Natural killer cell treated with Interleukin-12 subunit alpha and Interleukin-12 subunit beta and Interleukin-15 and Interleukin-18, amount 100 ng/mL, for 72 hours (primary cell): ENCODE measurements at places on chromosomes 1 and 21. TPM values are rescaled to one million over a fixed set of nuclear protein-coding genes. Genes with fewer than 3 reads are reported as not detected.
A peak's percentile ranks its signal among the peaks of the same experiment; 100 is the strongest.

GRCh38 chr1:211501711-211502400 lies 9.9 kb upstream of the RD3 start:
- no peaks in the 10 kb centered on the region for H3K4me1 ChIP-seq
- H3K4me3 ChIP-seq, result no peak overlapping the region
- no peak overlapping the region for H3K27ac ChIP-seq
- H3K27me3 ChIP-seq, result peaks cover 5% of the 10 kb centered on the region
- DNase-seq, result no peak

- no peaks in the 10 kb centered on the region for H3K27me3 ChIP-seq
- DNase-seq, result no peak
Observed at GRCh38 chr1:239233626-239234025, 152.7 kb upstream of the CHRM3 start.

DNA sequence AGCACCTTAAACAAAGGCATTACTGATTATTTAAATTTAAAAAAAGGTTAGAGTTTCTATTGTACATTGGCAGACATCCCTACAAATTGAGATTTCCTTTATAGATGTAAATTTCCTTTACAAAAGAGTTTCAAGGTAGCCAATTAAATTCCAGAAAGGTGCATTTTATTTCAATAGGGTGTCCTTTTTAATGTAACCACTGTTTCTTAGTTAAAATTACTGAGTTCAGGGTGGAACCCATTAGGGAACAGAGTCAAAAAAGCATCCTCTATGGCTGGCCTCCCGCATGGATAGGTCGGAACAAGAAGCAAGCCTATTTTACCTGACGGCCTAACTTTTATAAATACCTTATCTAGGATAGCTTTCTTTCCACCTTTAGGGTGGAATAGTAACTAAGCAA lies 24.4 kb downstream of the TCP10L start:
- no peaks in the 10 kb centered on the region for H3K4me1 ChIP-seq
- H3K27me3 ChIP-seq, result no peaks in the 10 kb centered on the region
- no peak overlapping the region for H3K4me3 ChIP-seq
- peaks cover 18% of the 10 kb centered on the region for H3K36me3 ChIP-seq
- DNase-seq, result no peak
- no peak overlapping the region for H3K27ac ChIP-seq

TAS1R1 gene
- not detected for total RNA-seq

- no peaks in the 10 kb centered on the region for H3K27me3 ChIP-seq
- H3K4me1 ChIP-seq, result no peaks in the 10 kb centered on the region
- DNase-seq, result no peak
- H3K27ac ChIP-seq, result no peak overlapping the region
Observed at GRCh38 chr1:221087919-221088318, 208.7 kb downstream of the HLX start.

IL10 gene
- 0.95 TPM for total RNA-seq

- H3K36me3 ChIP-seq, result no peaks in the 10 kb centered on the region
- H3K27ac ChIP-seq, result no peak overlapping the region
- no peak for DNase-seq
- peaks cover 10% of the 10 kb centered on the region for H3K4me1 ChIP-seq
- H3K4me3 ChIP-seq, result peak overlapping the region; percentile 34
- H3K27me3 ChIP-seq, result peaks cover 3% of the 10 kb centered on the region
Observed at GRCh38 chr1:156075162-156075561, 7.1 kb downstream of the MEX3A start.

- no peaks in the 10 kb centered on the region for H3K36me3 ChIP-seq
- H3K4me3 ChIP-seq, result no peak overlapping the region
- no peaks in the 10 kb centered on the region for H3K27me3 ChIP-seq
- no peak overlapping the region for H3K27ac ChIP-seq
Observed at GRCh38 chr1:27350663-27351540, 9.1 kb downstream of the SYTL1 start.

GRCh38 chr1:38038861-38039260 lies 7.7 kb downstream of the POU3F1 start:
- no peak for DNase-seq
- no peak overlapping the region for H3K27ac ChIP-seq
- H3K36me3 ChIP-seq, result no peaks in the 10 kb centered on the region
- no peak overlapping the region for H3K4me3 ChIP-seq
- no peaks in the 10 kb centered on the region for H3K4me1 ChIP-seq
- peaks cover 35% of the 10 kb centered on the region for H3K27me3 ChIP-seq

DNA sequence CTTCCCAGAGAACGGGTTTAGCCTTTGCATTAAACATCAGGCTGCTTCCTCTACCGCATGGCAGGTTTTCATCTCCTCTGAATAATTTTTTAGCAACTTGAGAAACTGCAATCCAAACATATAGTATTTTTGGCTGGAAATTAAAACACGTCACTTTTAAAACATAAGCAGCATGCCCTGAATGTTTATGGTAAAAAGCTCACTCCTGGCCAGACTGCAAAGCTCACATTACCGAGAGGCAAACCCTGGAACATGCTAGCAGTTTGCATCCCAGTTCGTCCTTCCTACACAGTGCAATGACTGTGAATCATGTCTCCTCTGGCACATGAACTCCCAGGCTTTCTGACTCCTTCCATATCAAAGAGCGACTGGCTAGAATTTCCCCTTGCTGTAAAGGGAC lies 312.3 kb downstream of the RRAGC start:
- DNase-seq, result no peak
- H3K4me3 ChIP-seq, result no peak overlapping the region
- H3K36me3 ChIP-seq, result no peaks in the 10 kb centered on the region
- peaks cover 26% of the 10 kb centered on the region for H3K27me3 ChIP-seq
- no peaks in the 10 kb centered on the region for H3K4me1 ChIP-seq

PRXL2B gene
- 18.5 TPM for total RNA-seq

GRCh38 chr1:23168079-23168444 lies 594 bp downstream of the LUZP1 start:
- H3K27ac ChIP-seq, result peak overlapping the region; percentile 64
- H3K36me3 ChIP-seq, result no peaks in the 10 kb centered on the region
- H3K4me3 ChIP-seq, result peak overlapping the region; percentile 96
- H3K4me1 ChIP-seq, result peaks cover 23% of the 10 kb centered on the region

DNA sequence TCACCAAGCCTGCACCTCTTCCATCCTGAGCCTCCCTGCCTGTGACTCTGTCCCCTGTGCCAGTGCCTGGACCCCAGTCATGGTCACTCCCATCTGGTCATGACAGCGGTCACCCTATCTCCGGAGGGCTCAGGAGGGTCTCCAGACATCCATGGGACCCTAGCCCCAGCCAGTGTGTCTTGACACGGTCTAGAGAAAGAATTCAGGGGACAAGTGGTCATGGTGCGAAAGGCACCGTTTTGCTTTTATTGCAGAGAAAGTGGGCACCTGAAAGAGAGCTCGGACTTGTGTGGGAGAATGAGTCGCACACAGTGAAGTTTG lies 4.7 kb upstream of the RIPK4 start:
- peaks cover 10% of the 10 kb centered on the region for H3K36me3 ChIP-seq
- no peak overlapping the region for H3K27ac ChIP-seq
- DNase-seq, result no peak
- peaks cover 54% of the 10 kb centered on the region for H3K27me3 ChIP-seq
- H3K4me3 ChIP-seq, result no peak overlapping the region

NMNAT1 gene
- 12.3 TPM for total RNA-seq

HSD3B1 gene
- not detected for total RNA-seq

SCCPDH gene
- 12.3 TPM for total RNA-seq

- no peaks in the 10 kb centered on the region for H3K36me3 ChIP-seq
- H3K4me1 ChIP-seq, result no peaks in the 10 kb centered on the region
- no peak overlapping the region for H3K4me3 ChIP-seq
- no peak for DNase-seq
Observed at GRCh38 chr1:4328402-4329071, 325.9 kb upstream of the AJAP1 start.

RGS8 gene
- total RNA-seq, result not detected
